ENCODE measurements at places on chromosomes 4 and X.

DNA sequence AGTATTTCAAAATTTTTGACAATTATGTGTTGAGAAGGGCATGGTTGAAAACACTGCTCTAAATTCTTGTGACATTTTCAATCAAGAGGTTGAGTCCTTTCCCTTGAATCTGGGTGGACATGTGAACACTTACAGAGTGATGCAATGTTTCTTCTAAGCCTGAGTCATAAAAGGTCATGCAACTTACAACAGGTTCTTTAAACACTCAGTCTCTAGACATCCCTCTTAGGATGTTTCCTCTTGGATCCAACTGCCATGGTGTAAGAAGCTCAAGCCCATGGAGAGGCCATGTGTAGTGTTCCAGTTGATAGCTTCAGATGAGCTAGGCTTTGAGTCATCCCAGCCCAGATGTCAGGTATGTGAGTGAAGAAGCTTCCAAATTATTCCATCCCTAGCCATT is 232.2 kb upstream of the MAOA start:
- DNase-seq = no peak

DNA sequence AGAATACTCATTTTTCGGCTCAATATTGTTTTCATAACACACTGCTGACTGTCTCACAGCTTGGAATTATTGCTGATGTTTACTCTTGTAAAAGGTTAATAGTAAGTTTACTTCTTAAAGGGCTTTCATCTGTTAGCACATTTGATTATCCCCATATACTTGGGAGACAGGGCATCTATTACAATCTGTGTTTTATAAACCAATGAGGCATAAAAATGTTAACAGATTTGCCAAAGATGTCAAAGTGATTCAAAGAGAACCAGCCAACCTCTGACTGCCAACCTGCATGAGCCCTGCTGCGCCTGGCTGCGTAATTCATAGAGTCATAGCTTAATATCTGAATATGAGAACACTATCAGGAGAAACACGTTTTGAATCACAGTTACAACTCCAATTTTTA is 665.6 kb downstream of the TRIML1 start:
- no peak for DNase-seq

DNA sequence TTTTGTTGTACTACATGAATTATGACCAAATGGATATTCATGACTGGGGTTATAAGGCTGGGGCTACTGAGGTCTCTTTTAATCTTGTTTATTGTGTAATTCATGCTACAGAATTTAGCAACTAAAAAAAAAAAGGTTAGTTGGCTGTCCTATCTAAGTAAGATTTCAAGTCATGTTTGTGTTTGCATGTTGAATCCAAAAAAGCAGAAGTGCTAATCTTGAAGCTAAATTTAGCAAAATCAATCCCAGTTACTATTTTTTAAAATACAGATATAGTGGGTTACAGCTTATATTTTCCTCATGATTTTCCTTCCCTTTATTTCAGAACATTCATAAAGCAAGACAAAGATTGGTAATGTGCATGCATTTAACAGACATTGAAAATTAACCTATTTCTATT is 19.4 kb downstream of the MTMR1 start:
- no peak for DNase-seq

GRCh38 chr4:156884183-156884582 is 87.4 kb downstream of the PDGFC start:
- no peak for DNase-seq

- no peak for DNase-seq
Observed at GRCh38 chr4:27187786-27188185, 327.1 kb downstream of the STIM2 start.

DNA sequence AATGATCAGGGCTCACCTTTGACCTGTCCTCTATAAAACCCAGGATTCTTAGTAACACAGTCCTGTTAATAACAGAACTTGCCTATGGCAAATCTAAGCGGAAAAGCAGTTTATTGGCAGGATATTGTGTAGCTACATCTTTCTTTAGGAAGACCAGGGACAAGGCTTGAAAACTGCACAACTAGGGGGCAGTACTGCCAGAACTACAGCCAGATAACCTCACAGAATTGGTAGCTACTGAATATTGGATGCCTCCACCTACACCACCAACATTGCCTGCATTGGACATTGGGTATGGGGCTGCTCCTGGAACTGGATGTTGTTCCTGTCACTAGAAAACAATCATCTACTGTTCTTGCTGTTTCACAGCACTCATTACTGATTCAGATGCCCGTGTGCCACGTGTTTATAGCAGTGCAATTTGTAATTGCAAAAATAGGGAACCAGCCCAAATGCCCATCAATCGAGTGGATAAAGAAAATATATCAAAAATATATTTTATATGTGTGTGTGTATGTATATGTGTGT is 47.4 kb downstream of the REPS2 start:
- no peak for DNase-seq

GRCh38 chr4:120843849-120844527 is 78.5 kb downstream of the PRDM5 start:
- no peak for DNase-seq

- no peak for DNase-seq
Observed at GRCh38 chr4:95599777-95600400, 51.1 kb upstream of the UNC5C start.

GRCh38 chr4:42159271-42160001 is 7.0 kb upstream of the BEND4 start:
- DNase-seq = no peak

DNA sequence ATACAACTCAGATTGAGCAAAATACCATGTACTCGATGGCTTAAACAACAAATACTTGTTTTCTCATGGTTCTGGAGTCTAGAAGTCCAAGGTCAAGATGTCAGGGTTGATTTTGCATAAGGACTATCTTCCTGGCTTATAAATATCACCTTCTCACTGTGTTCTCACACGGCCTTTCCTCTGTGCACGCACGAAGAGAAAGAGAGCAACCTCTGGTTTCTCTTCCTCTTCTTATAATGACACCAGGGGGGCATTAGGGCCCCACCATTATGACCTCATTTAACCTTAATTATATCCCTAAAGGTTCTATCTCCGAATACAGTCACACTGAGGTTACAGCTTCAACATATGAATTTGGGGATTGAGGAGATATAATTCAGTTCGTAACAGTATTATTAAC is 504.0 kb downstream of the MAGEE1 start:
- DNase-seq = no peak

DNA sequence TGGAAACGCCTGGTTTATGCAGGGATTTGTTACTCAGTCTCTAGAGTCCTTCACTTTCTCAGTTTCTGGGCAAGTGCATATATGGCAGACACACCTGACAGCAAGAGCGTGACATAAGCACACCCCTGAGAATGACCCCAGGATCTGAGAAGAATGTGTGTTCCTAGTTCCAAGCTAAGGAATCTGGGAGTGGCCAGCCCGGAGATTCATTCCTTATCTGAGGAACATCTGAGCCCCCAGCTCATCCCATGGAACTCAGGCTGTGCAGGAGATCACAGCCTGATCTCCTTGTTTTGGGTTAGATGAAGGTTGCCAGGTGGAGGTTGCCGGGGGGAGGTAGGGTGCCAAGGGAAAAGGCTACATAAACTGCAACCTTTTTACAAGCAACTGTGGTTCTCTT is 23.8 kb upstream of the KIAA0232 start:
- DNase-seq = no peak

- no peak for DNase-seq
Observed at GRCh38 chr4:54897590-54897989, 227.8 kb downstream of the KDR start.

- DNase-seq = no peak
Observed at GRCh38 chrX:66098162-66098561, 58.3 kb upstream of the VSIG4 start.

GRCh38 chr4:55399581-55399980 is 3.8 kb downstream of the TMEM165 start:
- DNase-seq = no peak

GRCh38 chrX:54484666-54485065 is 11.4 kb downstream of the FGD1 start:
- no peak for DNase-seq

- DNase-seq = peak; percentile 18
Observed at GRCh38 chr4:24226667-24227066, 336.8 kb upstream of the PPARGC1A start.

GRCh38 chr4:161189286-161190134 is 974.3 kb downstream of the FSTL5 start:
- DNase-seq = no peak

DNA sequence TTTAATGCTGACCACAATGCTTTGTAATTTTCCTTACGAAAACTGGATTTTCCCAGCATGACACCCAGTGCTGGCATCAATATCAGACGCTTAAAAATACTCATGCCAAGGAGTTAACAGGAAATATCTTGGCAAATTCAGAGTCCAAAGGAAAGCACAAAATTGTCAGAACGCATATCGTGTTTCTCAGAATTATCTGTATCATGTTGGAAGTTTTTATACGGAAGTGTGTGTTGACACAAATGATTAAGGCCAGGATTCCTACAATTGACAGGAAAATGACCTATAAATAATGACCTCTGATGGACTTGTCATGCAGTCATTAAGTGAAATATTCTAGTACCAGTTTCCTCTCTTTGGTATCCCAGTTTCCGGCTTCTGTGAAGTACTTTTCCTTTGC is 132.1 kb upstream of the TLL1 start:
- DNase-seq = no peak

- no peak for DNase-seq
Observed at GRCh38 chr4:114026447-114026846, 47.0 kb upstream of the ARSJ start.

GRCh38 chrX:9403374-9403773 is 61.5 kb upstream of the TBL1X start:
- DNase-seq = no peak

DNA sequence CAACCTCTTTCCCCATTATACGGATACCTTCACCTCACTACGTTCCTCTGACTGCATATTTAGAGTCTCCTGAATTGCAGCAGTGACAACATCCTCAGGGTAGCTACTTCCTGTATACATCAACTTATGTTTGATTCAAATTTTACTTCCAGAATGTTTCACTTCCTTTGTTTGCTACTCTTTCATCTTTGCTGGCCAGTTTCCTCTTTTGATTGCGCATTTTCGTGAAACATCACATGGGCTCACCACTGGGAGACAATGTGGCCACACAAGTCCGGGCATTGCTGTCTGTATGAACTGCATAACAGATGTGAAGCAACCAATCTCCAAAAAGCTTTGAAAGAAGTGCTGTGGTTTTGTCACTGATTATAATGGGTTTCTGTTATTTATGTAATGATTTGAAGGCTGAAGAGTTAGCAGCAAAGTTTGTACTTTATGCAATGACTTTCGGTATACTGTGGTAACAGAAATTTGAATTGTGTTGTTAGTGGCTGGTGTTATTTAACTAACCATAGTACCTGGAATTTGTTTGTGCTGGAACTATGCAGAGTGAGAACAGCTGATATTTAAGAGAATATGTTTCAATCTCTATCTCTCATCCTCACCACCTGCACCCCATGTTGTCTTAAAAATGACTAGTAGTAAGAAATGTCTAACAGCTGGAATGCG is 7.4 kb downstream of the SNCA start:
- no peak for DNase-seq

GRCh38 chrX:65846974-65847373 is 179.5 kb downstream of the MSN start:
- DNase-seq = no peak

DNA sequence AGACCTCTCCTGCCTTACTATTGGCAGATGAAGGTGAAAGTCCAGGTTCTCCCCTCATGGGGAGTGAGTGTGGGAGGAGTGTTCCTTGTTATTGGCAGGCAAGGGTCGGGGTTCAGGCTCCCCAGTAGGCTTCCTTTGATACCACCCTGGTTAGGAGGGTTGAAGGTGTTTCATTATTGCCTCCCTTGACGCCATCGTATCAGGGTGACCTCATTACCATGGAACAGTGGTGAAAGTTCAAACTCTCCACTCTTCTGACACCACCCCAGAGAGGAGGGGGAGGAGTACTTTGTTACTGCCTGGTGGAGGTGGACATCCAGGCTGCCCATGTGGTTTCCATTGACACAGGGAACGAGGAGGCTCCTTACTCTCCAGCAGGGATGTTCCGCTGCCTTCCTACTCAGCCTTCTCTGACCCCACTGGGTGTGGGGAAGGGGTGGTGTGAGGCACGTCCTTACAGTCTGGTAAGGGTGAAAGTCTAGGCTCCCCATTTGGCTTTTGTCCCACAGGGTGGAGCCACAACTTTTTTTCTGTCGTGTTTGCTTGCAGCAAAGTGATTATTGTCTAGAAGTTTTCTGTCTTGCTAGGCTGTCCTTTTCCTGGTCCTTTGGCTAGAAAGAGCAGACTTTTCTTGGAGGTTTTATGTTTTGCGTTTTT is 37.2 kb upstream of the USP9X start:
- DNase-seq = no peak

- DNase-seq = no peak
Observed at GRCh38 chr4:138592796-138593195, 350.6 kb upstream of the SLC7A11 start.

GRCh38 chr4:159446266-159446976 is 343.5 kb downstream of the RAPGEF2 start:
- DNase-seq = peak; percentile 54

DNA sequence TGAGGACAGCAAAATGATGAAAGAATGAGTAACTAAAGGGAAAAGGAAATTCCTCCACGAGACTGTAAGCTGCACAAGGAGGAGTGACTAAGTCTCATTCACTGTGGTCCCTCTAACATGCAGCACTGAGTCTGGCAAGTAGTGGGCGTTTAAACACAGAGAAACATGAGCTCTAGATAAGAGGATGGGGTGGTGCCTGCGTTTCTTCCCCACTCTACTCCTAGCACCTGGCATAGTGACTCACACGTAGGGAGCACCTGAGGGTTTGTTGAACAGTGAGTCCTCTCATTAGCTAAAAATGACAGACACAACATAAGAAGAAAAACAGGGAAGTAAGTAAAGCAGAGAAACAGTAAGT is 105.8 kb upstream of the CBR4 start:
- peak; percentile 92 for DNase-seq

GRCh38 chrX:23503835-23504539 is 163.3 kb upstream of the PRDX4 start:
- peak; percentile 54 for DNase-seq

GRCh38 chr4:84481077-84481859 is 17.8 kb downstream of the NKX6-1 start:
- DNase-seq = no peak

DNA sequence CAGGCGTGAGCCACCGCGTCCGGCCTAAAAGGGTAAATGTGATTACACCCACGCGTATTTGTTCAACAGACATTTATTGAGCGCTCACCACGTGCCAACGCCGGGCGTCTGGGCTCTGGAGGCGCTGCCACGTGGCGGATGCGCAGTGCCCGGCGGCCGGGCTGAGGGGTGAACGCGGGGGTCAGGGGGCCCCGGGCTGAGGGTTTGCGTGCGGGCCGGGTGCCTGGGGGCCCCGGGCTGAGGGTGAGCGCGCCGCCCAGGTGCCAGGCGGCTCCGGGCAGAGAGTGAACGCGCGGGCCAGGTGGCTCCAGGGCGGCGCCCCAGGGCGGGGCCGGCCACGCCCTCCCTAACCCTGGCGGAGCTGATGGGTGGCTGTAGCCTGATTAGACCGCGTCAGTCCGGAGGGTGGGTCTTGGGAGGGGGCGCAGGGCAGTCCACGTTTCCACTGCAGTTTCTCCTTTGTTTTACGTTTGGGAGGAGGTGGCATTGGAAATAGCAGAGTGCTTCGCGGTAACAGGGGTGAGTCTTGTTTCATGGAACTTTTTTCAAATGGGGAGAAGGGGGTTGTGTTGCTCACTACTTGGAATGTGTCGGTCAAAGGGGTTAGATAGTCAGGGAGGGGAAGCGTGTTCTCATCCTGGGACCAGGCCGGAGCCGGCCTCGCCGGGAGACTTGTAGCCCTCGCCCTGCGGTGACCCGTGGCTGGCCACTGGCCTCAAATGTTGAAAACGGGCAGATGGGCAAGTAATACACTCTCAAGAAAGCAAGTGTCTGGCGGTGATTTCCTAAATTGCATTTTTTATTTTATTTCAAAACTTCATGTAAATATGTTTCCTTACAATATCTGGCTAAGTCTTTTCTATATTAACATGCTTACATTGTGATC is at the start of gene ZFP42:
ZFP42 (plus strand) TSS at position 450 of the 886 bp plus-strand sequence. CDS start 7,037 bp downstream, outside the sequence.
- no peak for DNase-seq

Measured in stromal cell of bone marrow (primary cell).